ENCODE measurements at places on chromosomes 1 and 21.

- no peak for DNase-seq
Measured at GRCh38 chr21:18716578-18717138, 313.1 kb upstream of the TMPRSS15 start.

- DNase-seq = no peak
Measured at GRCh38 chr1:7284839-7285435, 486.2 kb upstream of the VAMP3 start.

GRCh38 chr1:176196728-176197127, 10.4 kb downstream of the COP1 start:
- no peak for DNase-seq

DNA sequence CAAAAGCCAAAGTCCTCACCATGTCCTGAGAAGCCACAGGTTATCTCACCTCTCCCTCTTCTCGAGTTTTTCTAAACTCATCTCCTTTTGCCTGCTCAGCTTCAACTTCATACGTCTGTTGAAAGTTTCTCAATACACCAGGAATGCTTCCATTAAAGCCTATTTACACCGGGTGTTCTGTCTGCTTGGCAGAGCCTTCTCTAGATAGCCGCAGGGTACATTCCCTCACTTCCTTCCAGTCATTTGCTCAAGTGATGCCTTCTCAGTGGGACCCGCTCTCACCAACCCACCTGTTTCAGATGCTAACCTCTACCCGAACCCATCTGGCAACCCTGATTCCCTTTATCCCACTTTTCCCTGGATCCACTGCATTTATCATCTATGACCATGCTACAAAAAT, 257.0 kb upstream of the ADGRL2 start:
- DNase-seq = no peak

DNA sequence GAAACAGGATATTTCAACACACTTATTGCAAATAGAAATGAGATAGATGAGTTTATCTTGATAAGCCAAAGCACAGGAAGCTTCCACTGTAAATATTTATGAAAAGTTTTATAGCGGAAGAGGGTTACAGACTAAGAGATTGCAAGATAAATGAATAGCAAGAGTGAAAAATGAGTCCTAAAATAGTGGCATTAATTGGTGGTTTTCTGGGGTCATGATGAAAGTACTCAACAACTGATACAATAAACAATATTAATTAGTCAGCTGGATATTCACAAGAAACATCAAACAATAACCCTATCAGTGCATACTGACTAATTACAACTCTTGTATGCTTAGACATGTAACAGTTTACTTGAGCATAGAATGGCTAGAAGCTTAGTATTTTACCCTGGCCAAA, 154.8 kb upstream of the CHODL start:
- DNase-seq = no peak

DNA sequence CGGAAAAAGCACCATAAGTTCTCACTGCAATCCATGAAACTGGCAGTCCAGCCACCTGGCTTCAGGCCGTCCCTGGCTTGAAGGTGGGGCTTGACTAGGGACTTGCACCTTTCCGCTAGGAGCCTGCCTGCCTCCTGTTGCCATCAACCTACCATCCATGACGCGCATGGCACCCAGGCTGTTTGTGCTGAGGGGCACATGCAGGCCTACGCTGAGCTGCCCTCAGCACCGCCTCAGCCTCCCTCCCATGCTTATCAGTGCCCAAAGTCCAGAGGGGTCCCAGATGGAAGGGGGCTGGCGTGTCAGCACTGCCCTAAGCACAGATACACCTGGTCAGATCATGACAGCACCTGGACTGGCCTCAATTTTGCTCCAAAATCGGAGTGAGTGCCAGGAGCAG, 190.2 kb upstream of the LYPLAL1 start:
- DNase-seq = no peak

DNA sequence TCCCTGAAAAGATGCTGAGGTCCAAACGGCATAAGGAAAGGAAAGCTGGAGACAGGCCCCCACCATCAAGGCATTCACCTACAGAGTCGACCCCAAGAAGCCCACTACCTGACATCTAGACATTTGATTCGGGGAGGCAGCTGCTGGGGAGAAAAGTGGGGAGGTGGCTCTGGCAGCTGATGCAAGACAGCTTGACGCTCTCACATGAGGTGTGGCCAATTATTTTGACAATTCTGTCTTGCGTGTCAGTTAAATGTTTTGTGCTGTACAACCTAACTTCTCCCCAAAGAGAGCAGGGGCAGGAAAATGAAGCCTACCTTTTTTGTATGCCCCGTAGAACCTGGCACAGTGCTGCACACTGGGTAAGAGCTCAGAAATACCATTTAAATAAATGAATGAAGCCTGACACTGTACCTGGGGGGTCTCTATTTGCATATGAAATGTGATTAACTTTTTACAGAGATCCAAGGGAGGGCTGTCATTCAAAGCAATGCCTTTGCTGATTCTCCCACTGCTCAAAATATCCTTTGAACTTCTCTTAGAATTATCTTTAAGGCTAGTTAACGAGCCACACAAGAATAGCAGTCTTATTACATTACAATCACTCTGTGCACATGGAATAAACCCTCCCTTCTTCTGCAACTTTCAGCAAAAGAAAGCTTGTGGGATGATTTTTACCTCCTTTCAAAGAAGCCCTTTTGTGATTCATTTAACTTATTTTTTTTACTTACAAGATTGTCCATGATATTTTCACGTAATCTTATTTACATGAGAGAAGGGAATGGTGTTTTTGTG, 163.2 kb downstream of the TNR start:
- DNase-seq = no peak

- no peak for DNase-seq
Measured at GRCh38 chr1:25924454-25924853, 18.2 kb upstream of the STMN1 start.

DNA sequence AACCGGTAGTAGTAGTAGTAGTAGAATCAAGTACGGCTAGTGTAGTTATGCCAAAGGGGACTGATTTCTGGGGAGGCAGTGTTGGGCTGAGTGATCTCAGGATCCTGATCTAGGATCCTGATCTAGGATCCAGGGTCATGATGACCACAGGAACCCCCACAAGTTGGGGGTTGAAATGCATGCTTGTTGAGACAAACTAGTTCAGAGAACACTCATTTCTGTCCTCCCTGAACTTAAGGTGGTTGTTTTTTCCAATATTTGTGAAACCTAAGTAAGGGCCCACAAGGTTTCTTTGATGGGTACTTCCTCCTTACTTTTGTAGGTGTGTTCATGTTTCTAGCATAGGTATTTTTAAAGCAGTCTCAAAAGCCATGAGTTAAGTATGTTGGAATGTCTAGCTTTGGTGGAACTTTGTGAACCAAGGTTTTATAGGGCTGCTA, 33.9 kb upstream of the PDC start:
- DNase-seq = no peak

DNA sequence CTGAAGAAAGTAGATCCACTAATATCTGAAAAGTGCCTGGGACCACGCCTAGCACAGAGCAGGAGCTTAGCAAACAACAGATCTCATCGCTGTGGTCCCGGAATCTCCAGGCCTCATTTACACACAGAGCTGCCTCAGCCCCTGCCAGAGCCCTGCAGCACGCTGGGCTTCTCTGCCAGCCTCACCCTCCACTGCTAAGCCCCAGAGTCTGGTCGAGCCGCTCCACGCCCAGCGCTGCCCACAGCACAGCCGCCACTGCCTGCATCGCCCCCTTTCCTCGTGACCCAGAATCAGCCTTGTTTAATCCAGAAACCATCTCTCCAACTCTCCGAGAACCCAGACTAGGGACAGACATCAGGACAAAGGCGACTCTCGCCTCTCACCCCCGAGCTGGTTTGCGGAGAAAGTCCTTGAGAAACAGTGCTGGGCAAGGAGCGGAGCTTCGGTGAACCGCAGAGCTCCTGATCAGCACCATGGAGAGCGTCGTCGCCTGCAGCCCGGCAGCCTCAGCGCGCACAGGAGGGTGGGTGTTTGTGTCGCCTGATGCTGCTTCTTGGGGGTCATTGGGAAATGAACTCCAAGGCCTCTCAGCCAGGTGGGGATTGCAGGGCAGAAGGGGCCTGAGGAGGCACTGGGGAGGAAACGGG, 145.1 kb downstream of the NPHP4 start:
- DNase-seq = peak; percentile 31

- no peak for DNase-seq
Measured at GRCh38 chr1:67682659-67683197, 2.3 kb upstream of the GADD45A start.

DNA sequence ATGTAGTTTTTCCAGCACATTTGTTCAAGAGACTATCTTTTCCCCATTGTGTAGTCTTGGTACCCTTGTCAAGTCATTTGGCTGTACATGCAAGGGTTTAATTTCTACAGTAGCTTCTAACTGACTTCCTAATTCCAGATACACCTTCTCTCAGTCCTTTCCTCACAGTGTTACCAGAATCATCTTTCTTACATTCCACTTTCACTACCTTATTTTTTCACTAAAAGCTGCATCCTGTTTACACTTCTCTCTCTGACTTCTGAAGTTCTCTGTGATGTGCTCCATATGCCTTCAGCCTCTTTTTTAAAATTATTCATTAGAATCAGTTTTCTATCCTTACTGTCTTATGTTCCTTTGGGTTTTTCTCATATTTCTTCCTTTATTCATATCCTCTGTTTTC, 57.1 kb upstream of the RWDD3 start:
- DNase-seq = no peak

GRCh38 chr1:44371206-44371605, 16.1 kb upstream of the ERI3 start:
- DNase-seq = no peak

GRCh38 chr1:77039739-77040138, 172.5 kb downstream of the ST6GALNAC5 start:
- no peak for DNase-seq

- DNase-seq = no peak
Measured at GRCh38 chr1:211683396-211684297, 8.2 kb upstream of the NEK2 start.

DNA sequence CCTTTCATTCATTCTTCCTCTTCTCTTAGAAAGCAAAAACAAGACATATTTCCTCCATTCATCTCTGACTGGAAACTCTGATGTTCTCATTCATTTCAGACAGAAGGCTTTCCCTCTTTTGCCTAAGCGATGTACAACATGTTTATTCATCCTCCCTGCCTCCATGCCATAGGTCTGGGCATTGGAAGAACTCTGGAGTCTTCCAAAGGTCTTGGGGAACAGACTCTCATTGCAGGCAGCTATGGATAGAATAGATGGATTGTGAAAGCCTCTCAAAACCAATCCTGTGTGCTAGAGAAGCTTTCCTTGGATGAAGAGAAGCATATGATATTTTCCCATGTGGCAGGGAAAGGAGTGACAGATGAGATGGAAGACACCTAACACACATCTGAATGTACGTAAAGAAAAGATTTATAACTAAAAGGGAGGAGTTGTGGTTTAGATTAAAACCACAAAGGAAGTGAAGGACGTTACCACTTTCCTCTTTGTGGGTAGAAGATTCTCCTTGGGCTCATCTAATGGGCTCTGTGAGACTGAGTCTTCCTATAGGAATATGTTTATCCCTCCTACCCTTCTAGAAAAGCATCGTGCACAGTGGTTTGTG, 38.7 kb downstream of the BCL9 start:
- DNase-seq = no peak

DNA sequence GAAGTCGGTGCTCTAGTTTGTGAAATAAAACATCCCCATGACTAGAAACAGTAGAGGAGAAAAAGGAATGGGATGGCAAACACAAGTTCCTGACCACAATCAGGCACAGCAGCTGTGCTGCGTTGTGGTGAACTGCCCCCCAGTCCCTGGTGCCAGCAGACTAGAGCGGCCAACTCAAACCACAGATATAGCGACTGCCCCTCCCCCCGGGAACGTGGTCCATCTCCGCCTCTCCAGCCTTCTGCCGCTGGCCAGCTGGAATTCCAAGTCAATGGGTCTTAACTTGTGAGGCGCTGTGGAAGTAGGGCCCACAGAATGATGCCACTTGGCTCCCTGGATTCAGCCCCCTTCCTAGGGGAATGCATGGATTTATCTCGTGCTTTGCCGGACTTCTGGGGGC, 41.6 kb upstream of the ZNF678 start:
- DNase-seq = no peak

- no peak for DNase-seq
Measured at GRCh38 chr1:106621853-106622252, 434.6 kb upstream of the PRMT6 start.

DNA sequence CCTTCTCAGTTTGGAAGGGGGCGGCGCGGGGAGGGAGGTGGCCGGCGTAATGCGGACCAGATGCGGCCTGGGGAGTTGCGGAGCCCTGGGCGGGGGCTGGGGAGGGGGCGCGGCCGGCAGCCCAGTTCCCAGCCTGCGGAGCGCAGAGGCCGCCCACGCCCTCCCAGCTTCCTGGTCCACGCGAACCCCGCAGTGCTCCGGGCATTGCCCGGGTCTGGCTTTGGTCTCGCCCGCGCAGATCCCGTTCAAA, 695 bp downstream of the DMBX1 start:
- DNase-seq = no peak

DNA sequence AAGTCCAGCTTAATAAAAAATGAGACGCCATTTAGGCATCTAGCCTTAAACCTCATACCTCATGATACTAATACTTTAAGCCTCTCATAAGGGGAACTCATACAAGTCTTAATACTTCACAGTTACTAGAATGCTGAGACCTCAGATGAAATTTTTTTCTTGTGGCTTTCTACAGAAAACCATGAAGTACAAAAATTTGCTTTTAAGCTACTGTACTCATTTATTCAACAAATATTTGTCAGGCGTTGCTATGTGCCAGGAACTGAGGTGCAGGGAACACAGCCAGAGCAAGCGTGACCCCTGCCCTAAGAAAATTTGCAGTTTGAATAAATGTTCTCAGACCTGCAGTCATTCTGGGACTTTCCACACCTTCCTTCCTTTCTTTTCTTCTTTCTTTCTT, 150.6 kb downstream of the MRPL39 start:
- no peak for DNase-seq

- no peak for DNase-seq
Measured at GRCh38 chr1:113895961-113896360, 8.6 kb upstream of the BCL2L15 start.

DNA sequence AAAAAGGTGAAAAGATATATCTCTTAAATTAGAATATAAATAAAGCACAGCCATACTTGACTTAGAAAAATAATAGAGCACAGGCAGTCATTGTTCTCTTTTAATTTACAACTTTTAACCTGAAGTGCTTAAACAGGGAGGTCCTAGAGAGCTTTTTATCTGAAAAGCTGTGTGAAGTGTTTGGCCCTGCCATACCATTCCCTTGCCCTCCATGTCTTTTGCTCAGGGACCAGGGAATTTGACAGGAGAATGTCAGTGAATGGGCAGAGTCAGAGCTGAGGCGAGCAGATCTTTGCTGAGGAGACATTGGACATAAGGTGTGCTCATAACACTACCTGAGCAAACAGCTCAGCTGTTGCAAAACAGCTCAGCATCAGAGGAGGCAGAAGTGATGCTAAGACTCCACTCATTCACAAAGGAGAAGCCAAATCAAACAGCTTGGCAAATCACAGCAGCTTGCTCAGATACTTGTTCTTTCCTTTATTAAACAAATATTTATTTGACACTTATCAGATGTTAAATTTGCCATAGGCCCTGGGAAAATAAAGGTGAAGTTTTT, 14.9 kb upstream of the MGST3 start:
- no peak for DNase-seq

DNA sequence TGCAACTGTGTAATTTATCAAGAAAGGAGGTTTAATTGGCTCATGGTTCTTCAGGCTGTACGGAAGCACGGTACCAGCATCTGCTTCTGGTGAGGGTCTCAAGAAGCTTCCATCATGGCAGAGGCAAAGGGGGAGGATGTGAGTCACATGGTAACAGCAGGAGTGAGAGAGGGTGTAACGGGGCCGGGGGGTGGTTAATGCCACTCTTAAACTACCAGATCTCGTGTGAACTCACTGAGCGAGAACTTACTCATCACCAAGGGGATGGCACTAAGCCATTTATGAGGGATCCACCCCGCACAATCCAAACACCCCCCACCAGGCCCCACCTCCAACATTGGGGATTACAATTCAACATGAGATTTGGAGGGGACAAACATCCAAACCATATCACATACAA, 21.0 kb upstream of the IFFO2 start:
- DNase-seq = no peak
